8988T (cell line): ENCODE measurements at places on chromosomes 4 and X.

- no peak for DNase-seq
Measured at GRCh38 chr4:32087211-32087610, 1367.0 kb downstream of the PCDH7 start.

- DNase-seq, result no peak
Measured at GRCh38 chr4:109207061-109207460, 95.4 kb downstream of the COL25A1 start.

GRCh38 chr4:141248029-141248428 lies 27.3 kb downstream of the ZNF330 start:
- no peak for DNase-seq

DNA sequence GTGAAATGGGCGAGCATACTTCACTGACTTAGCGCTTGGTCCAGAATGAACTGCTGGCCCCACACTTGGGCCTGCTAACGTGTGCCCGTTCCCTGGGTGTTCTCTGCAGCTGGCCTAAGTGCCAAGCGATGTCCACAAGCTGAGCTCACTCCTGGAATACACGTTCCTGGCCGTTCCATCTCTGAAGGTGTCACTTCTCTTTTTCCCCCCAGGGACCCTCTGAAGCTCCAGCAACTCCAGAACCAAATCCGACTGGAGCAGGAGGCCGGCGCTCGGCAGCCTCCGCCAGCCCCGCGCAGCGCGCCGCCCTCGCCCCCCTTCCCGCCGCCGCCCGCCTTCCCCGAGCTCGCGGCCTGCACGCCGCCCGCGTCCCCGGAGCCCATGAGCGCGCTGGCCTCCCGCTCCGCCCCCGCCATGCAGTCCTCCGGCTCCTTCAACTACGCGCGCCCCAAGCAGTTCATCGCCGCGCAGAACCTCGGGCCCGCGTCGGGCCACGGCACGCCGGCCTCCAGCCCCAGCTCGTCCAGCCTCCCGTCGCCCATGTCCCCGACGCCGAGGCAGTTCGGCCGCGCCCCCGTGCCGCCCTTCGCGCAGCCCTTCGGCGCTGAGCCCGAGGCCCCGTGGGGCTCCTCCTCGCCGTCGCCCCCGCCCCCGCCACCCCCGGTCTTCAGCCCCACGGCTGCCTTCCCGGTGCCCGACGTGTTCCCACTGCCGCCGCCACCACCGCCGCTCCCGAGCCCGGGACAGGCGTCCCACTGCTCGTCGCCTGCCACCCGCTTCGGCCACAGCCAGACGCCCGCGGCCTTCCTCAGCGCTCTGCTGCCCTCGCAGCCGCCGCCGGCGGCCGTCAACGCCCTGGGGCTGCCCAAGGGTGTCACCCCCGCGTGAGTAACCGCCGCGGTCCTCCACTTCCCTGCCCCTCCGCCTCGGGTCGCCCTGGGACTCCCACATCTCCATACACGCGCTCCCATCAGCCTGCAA lies 132.3 kb downstream of the CBR4 start:
- DNase-seq, result peak; percentile 48

GRCh38 chr4:173522160-173522950 lies 7.7 kb downstream of the HAND2 start:
- DNase-seq, result no peak

GRCh38 chr4:187157380-187157958 lies 433.8 kb upstream of the FAT1 start:
- no peak for DNase-seq

GRCh38 chr4:108367751-108368150 lies 199.0 kb upstream of the LEF1 start:
- no peak for DNase-seq

DNA sequence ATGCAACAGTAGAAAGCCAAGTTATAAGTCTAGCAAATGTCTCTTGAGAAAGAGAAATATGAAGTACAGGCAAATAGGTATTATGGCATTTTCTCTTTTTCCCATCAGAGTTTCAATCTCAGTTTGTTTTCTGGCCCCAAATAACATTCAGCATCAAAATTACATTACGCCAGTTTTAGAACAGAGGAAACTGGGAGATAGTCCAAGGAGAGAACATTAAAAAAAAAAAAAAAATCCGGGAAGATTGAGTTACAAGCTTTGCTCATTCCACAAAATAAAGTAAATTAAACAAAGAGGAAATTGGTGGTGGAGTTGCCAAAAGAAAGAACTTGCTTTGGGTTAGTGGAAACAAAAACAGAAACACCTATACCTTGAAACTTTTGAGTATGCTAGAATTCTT lies 50.4 kb upstream of the IL13RA2 start:
- DNase-seq, result no peak

DNA sequence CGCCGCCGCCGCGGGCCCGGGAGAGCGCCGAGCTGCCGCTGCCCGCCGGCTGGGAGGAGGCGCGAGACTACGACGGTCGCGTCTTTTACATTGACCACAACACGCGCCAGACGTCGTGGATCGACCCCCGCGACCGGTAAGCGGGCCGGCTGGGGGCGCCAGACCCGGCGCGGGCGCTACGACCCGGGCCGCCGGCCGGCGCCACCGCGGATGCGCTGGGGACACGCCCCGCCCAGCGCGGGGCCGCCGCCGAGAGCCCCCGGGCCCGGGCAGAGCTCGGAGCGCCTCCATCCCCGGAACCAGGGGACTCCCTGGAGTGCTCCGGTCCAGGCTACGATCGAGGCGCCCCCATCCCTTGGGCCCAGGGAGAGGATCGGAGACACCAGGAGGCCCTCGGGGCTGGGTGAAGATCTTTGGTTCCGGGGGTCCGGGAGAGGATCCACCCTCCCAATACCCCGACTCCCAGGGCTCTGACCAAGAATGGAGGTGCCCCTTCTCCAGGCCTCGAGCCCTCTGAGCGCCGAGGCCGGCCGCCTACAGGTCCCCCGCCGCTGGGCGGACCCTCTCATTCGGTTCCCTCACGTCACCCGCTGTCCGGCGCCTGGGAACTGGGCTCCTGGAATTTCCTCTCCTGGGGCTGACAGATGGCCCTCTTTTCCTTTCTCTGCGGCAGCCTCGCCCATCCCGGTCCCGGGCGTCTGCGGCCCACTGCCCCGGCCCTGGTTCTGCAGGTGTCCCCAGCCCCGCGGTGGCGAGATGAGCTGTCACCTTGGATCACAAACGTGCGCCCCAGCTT lies 48.8 kb downstream of the CLDN34 start:
- DNase-seq, result peak; percentile 31

- no peak for DNase-seq
Measured at GRCh38 chrX:147739196-147739595, 172.5 kb upstream of the FMR1 start.

DNA sequence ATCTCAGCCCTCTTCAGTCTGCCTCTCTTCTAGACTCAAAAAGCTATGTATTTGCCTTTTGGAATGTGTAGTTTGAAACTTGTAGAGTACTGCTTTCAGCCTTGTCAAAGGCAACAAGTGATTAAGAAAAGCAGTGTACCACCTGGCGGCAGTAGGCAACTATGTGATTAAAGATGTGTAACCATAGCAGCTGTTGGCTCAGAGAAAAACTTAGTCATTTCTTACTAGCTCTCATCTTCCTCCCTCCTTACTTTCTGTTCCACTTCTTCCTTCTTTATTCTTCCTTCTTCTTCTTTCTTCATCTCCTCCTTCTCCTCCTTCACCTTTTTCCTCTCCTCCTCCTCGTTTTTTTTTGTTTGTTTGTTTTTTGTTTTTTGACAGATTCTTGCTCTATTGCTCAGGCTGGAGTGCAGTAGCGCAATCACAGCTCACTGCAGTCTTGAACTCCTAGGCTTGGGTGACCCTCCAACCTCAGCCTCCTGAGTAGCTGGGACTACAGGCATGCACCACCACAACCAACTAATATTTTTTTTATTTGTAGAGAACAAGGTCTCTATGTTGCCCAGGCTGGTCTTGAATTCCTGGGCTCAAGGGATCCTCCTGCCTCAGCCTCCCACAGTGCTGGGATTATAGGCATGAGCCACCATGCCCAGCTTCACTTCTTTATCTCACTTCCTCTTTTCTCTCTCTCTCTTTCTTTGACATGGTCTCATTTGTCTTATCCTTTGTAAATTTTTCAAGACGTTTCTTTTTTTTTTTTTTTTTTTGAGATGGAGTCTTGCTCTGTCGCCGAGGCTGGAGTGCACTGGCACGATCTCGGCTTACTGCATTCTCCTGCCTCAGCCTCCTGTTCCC lies 32.6 kb downstream of the ABHD18 start:
- peak; percentile 12 for DNase-seq

- no peak for DNase-seq
Measured at GRCh38 chr4:37732526-37733186, 46.5 kb upstream of the RELL1 start.

- DNase-seq, result no peak
Measured at GRCh38 chr4:58515226-58515625, 1405.0 kb upstream of the IGFBP7 start.

DNA sequence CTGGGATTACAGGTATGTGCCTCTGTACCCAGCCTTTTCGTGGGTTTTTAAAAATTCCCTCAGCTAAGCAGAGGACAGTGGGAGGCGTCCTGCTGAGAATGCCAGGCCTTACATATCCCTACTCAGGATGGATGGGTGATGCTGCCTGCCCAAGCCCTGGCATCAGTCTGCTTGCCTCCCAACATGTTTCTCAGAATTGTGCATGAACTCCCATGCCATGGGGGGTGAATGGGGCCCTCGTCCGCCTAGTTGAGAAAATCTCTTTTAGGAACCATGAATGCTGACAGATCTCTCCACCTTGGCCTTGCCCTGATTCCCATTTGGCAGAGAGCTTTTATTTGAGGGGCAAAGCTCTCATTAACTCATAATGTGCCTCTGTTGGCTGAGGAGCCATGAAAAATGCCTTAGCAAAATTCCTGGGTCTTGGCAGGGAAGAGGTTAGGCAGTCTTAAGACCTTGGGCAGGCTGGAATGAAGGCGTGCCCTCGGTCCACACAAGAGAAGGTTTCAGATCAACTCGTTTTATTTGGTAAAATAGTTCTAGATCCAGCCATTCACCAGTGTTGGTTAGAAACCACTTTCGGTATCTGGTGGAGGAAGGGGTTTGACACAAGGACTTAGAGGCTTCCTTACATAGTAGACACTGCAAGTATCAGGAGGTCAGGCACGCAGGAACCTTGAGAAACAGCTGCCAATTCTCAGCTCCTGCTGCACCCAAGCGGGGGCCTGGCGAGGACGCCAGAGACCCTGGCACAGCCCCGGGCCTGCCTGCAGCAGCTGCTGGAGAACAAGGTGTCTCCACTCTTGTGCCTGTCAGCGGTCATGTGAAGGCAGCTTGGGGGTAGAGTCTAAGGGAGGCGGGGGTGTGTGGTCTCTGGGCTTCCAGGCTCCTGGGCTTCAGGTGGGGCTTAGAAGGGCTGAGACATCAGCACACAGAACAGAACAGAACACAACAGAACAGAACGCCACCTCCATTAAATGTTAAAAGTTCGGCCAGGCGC lies 192.8 kb upstream of the PSAPL1 start:
- DNase-seq, result no peak

GRCh38 chr4:81685104-81685503 lies 213.4 kb upstream of the RASGEF1B start:
- DNase-seq, result no peak

DNA sequence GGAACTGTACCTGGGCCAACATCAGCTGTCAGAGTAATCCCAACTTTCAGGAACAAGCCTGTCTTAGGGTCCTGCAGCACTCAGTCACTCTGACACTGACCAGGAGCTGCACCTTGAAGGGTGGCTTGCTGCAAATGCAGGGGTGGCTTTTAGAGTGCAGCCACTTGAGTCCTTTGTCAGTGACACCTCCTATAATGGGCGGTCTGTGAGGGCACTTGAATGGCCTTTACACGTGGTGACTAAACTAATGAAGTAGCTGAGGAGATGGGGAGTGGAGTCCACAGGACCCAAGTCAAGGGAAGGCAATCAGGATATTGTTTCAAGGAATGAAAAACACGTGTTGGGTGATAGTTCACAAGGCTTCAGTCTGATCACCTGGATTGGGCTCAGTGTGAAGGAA lies 11.1 kb upstream of the LNX1 start:
- DNase-seq, result no peak

DNA sequence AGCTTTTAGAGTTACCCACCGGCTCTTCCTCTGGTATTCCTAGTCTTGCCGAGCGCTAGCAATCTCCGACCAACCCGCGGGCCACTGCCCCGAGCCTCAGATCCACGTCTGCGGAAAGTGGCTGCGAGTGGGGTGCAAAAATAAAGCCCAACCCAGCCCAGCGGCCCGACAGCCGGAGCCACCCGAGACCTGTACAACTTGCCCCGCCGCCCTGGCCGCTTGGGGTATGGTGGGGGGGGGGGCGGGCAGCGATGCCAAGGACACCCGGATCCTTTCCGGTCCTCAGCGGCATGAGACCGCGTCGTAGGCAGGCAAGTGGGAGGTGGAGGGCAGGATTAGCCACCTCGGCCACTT lies 1.6 kb downstream of the SLITRK4 start:
- DNase-seq, result no peak

DNA sequence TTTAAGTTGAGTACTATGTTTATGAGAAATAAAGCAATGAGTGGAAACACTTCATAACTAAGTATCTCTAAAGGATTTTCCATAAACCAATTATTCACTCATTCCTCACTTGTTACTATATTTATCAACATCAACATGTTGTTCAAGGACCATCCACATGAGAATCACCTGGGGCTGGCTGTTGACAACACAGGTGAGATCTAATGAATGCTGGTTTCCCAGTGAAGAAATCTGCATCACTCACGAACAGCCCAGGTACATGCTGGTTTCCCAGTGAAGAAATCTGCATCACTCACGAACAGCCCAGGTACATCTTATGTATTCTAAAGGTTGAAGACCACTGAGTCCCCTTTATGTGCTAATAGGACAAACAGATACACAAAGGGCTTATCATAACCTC lies 32.5 kb downstream of the TSPAN5 start:
- DNase-seq, result no peak

GRCh38 chr4:184745831-184746795 lies 12.2 kb upstream of the CENPU start:
- DNase-seq, result peak; percentile 87

GRCh38 chr4:13322681-13323101 lies 161.4 kb downstream of the RAB28 start:
- no peak for DNase-seq

DNA sequence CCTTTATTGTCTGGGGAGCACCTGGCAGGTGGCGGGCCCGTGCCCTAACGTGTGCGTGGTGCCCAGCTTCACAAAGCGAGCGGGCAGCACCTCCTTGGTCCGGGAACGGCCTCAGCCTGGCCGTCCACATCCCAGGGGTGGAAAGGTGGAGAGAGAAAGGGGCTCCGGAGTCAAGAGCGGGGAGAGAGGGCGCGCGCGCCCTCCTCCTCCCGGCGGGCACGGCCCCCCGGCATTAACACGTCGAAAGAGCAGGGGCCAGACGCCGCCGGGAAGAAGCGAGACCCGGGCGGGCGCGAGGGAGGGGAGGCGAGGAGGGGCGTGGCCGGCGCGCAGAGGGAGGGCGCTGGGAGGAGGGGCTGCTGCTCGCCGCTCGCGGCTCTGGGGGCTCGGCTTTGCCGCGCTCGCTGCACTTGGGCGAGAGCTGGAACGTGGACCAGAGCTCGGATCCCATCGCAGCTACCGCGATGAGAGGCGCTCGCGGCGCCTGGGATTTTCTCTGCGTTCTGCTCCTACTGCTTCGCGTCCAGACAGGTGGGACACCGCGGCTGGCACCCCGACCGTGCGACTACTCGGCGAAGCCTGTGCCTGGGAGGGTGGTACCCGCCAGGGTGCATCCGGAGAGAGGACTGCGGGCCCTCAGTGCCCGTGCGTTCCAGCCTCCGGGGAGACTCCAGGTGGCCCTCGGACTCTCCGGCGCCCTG lies at the start of gene KIT:
Gene KIT, plus strand, starts transcription at position 407 of the 701 bp plus-strand sequence. Its CDS starts 58 bp downstream, at position 465.
- peak; percentile 30 for DNase-seq
